A549 treated with Hydrocortisone at 1 μM for 4 hours (cell line): ENCODE measurements at places on chromosomes 5 and 9. TPM values are rescaled to one million over a fixed set of nuclear protein-coding genes. Genes with fewer than 3 reads are reported as not detected.

The TAF11L5 gene
- not detected in 5 replicates for total RNA-seq

The OTP gene
- 0.03 to 0.16 TPM (median 0.13 TPM) in 5 replicates for total RNA-seq

The LHX3 gene
- total RNA-seq: 0.03 to 0.16 TPM (median 0.10 TPM) in 4 of 5 replicates, not detected in the other

The SKP1 gene
- total RNA-seq: 608 to 781 TPM (median 629 TPM) in 5 replicates

The MXD3 gene
- total RNA-seq: 11.9 to 20.1 TPM (median 18.7 TPM) in 5 replicates

The MELK gene
- 62.1 to 83.8 TPM (median 69.7 TPM) in 5 replicates for total RNA-seq

The GRIA1 gene
- not detected in 5 replicates for total RNA-seq

The THBS4 gene
- 0.03 to 0.23 TPM (median 0.14 TPM) in 5 replicates for total RNA-seq

The ARRDC3 gene
- total RNA-seq: 3.3 to 7.5 TPM (median 5.7 TPM) in 5 replicates

The NME5 gene
- not detected in 5 replicates for total RNA-seq

The SLC6A7 gene
- 0.02 TPM in 1 of 5 replicates, not detected in the others for total RNA-seq

The MED22 gene
- total RNA-seq: 24.5 to 31.5 TPM (median 29.3 TPM) in 5 replicates

The MARVELD2 gene
- 2.0 to 4.3 TPM (median 2.4 TPM) in 5 replicates for total RNA-seq

The UGT3A2 gene
- not detected in 5 replicates for total RNA-seq

The OCLN gene
- total RNA-seq: 7.2 to 14.8 TPM (median 8.7 TPM) in 5 replicates

The RPS23 gene
- 3,392 to 4,955 TPM (median 3,600 TPM) in 5 replicates for total RNA-seq

The COL15A1 gene
- total RNA-seq: 0.56 to 0.66 TPM (median 0.63 TPM) in 5 replicates

The ORM2 gene
- total RNA-seq: not detected in 5 replicates

The PAEP gene
- total RNA-seq: 0.27 to 0.46 TPM (median 0.37 TPM) in 5 replicates

The MEIKIN gene
- not detected in 5 replicates for total RNA-seq

The FBXW5 gene
- total RNA-seq: 71.5 to 97.8 TPM (median 91.7 TPM) in 5 replicates

The GALNT12 gene
- 2.9 to 4.8 TPM (median 4.0 TPM) in 5 replicates for total RNA-seq

The CRB2 gene
- 0.09 to 0.20 TPM (median 0.10 TPM) in 5 replicates for total RNA-seq

The PNPLA7 gene
- 0.54 to 0.80 TPM (median 0.71 TPM) in 5 replicates for total RNA-seq

The TPPP gene
- total RNA-seq: 6.4 to 7.4 TPM (median 7.2 TPM) in 5 replicates

The AFAP1L1 gene
- total RNA-seq: 9.9 to 13.6 TPM (median 12.6 TPM) in 5 replicates

The PRR7 gene
- 11.3 to 32.8 TPM (median 30.9 TPM) in 5 replicates for total RNA-seq

The GMCL2 gene
- total RNA-seq: not detected in 5 replicates

The CD180 gene
- total RNA-seq: 0.01 TPM in 1 of 5 replicates, not detected in the others

The HAPLN1 gene
- not detected in 5 replicates for total RNA-seq

The IFNK gene
- total RNA-seq: 0.09 TPM in 1 of 5 replicates, not detected in the others

The SMIM33 gene
- not detected in 5 replicates for total RNA-seq

The PIP5KL1 gene
- total RNA-seq: 1.5 to 2.1 TPM (median 1.6 TPM) in 5 replicates

The NUTM2G gene
- total RNA-seq: not detected in 5 replicates

The PCDHB7 gene
- not detected in 5 replicates for total RNA-seq

The SYNPO gene
- 21.7 to 25.7 TPM (median 24.0 TPM) in 5 replicates for total RNA-seq

The PTGDS gene
- total RNA-seq: 0.55 to 0.77 TPM (median 0.67 TPM) in 5 replicates

The DYNC2I2 gene
- total RNA-seq: 101 to 138 TPM (median 132 TPM) in 5 replicates

The FCHSD1 gene
- total RNA-seq: 6.0 to 11.1 TPM (median 8.8 TPM) in 5 replicates

The STING1 gene
- 0.66 to 0.97 TPM (median 0.91 TPM) in 5 replicates for total RNA-seq

The CDH18 gene
- not detected in 5 replicates for total RNA-seq

The TSPAN17 gene
- total RNA-seq: 59.0 to 64.5 TPM (median 61.5 TPM) in 5 replicates

The LRRC14B gene
- not detected in 5 replicates for total RNA-seq

The FCN2 gene
- not detected in 5 replicates for total RNA-seq

The PCDHGB5 gene
- 2.0 to 2.6 TPM (median 2.3 TPM) in 5 replicates for total RNA-seq

The S100Z gene
- not detected in 5 replicates for total RNA-seq

The LAMC3 gene
- total RNA-seq: 1.7 to 2.5 TPM (median 2.0 TPM) in 5 replicates

The UNC13B gene
- total RNA-seq: 9.6 to 13.1 TPM (median 10.8 TPM) in 5 replicates

The SGTB gene
- 5.6 to 8.7 TPM (median 7.2 TPM) in 5 replicates for total RNA-seq

The OR13C3 gene
- not detected in 5 replicates for total RNA-seq

The RAD23B gene
- 98.4 to 114 TPM (median 107 TPM) in 5 replicates for total RNA-seq

The ARAP3 gene
- 4.0 to 4.6 TPM (median 4.2 TPM) in 5 replicates for total RNA-seq

The SEMA5A gene
- total RNA-seq: 0.01 TPM in 1 of 5 replicates, not detected in the others
